ENCODE measurements at places on chromosomes 6 and 20.

DNA sequence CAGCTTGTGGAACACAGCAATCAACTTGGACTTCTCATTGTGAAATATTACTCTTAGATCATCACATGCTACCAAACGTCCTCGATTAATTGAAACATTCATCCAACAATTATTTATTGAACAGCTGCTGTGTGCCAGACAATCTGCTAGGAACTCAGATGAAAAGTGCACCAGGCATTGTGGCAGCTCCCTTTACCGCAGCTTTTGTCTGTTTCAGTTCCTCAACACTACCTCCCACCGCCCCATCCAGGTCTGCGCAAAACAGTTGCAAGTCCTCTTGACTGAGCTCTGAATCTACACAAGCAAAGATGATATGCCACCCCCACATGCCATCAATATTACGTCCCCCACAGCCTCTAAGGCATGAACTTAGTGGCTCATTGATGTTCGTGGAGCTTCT lies 1094.4 kb upstream of the MAP3K7 start:
- no peak for DNase-seq

GRCh38 chr6:36622901-36623546 lies 28.9 kb downstream of the SRSF3 start:
- no peak for DNase-seq

DNA sequence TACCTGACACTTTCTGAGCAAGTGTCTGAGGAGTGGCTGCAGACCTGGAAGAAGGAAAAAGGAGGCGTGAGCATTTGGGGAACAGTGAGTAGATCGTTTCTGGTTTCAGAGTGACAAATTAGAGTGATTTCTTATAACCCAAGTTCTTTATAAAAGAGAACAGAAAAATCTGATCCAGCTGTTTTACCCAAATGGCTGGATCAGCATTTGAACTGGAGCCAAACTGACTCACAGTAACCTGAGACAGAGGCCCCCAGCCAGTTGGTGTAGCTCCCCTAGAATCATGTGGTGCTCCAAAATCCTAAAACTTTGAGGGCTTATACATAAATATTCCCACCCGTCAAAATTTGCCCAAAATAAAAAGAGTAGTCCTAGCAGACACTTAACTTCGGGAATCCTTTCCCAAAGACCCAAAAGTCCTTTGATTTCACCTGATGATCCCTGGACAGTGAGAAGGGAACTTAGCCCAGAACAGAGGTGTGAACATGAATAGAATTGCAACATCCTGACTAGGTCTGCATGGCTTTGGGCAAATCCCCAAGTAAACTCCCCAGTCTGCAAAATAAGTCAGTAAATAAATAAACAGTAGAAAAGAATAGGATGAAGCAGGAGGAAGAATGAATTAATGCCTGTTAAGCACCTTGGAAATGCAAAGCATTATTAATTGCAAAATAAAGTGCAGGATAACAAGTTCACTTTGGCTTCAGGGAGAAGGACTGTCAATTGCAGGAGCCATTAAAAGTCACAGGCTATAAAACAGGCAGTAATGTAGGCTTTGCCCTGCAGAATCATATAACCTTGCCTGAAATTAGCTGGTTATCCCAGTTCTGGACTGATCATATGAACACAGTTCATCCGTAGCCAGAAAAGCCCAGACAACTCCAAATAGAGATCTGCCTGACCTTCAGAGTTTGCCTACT lies 262.0 kb upstream of the JARID2 start:
- DNase-seq, result no peak

DNA sequence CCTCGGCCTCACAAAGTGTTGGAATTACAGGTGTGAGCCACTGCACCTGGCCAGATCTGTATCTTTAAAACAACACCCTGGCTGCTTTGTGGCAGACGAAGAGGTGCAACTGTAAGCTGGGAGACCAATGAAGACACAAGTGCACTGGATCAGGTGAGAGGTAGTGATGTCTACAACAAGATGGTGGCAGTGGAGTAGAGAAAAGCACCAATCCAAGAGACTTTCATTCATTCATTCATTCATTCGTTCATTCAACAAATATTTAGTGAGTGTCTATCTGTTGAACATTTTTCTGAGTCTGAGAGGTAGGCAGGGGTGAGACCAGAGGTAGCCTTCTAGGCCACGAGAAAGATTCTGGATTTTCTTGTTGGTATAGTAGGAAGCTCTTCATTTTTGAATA lies 36.9 kb upstream of the TTPAL start:
- no peak for DNase-seq

DNA sequence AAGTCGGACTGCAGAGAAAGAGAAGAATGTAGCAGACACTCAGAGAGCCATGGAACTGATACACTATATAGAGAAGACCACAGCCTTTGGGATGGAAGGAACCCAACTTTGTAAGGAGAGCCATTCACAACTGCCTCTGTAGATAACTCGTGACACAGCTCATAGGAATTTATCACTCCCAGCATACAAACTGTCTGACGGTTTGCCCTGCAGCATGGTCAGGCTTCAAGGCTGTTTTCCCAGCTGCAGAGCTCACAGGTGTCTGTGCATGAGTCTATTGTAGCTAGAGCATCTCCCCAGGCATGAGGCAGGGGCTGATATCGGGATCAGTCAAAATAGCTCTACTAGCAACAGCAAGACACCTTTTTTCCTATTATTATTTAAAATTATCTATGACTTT lies 130.5 kb upstream of the DTNBP1 start:
- DNase-seq, result no peak

DNA sequence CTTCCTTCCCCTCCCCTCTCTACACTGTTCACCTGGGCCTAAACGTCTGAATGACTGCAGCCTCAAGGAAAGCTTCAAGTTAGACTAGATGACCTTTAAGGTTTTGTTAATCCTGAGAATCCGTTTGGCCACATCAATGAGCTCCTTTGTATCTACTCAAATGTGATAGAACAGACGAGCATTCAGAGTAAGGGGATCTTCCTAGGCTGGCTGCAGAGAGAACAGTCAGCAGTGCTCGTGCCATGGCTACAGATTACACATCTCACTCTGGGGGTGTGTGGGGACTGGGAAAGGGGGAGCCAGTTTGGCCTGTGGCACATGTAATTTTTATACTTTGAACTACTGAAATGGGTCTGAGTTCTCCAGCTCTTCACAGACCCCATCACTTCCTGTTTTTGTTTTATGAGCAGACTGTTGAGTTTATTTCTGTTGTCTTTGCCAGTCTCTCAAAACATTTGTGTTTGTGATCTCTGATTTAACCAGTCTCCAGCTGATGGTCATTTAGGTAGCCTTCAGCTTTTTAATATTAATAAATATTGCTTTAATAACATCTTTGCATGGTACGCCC lies 50.9 kb downstream of the KCNS1 start:
- no peak for DNase-seq

DNA sequence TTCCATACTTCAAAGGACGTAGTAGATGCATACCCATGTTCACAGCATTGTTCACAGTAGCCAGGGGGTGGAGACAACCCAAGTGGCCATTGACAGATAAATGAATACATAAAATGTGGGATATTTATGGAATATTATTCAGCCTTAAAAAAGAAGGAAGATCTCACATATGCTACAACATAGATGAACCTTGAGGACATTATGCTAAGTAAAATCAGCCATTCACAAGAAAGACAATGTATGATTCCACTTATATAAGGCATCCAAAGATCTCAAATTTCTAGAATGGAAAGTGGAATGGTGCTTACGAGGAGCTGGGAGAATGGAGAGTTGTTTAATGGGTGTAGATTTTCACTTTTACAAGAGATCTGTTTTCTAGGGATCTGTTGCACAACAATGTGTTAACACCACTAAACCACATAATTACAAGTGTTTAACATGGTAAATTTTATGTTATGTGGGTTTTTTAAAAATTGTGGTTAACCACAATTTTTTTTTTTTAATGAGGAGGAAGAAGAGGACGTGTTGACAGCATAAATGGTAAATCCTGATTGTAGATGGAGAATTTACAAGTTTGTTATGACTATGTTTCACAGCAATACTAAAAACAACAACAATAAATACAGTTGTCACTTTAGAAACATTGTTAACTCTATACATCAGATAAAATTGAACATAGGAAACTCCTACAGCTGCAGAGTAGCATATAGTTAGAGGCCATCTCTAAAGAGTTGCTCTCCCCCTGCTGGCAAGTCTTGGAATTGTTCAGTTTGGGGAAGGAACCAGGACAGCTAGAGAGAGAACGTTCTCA lies 41.6 kb downstream of the CCN2 start:
- peak; percentile 73 for DNase-seq

GRCh38 chr6:112281821-112282615 lies 27.7 kb upstream of the LAMA4 start:
- no peak for DNase-seq

- no peak for DNase-seq
These were observed 73.2 kb downstream of the CDYL start for GRCh38 chr6:4849226-4850022.

DNA sequence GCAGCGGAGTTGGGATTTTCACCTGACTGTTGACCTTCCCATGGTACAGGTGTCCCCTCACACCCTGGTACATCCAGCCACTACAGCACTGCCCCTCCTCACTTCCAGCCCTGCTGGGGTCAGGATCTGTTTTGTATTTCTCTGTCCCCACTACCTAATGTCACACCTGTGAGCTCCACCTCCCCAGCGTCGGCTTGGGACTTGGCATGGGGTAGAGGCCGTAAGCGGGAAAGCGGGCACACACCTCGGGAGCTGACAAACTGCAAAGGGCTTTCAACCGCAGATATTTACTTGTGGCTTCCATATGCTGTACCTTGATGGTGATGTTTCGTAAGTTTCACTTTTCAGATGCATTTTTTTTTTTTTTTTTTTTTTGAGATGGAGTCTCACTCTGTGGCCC lies 5.4 kb upstream of the CCN5 start:
- no peak for DNase-seq

- DNase-seq, result no peak
These were observed 124.9 kb upstream of the ARID1B start for GRCh38 chr6:156652231-156652750.

DNA sequence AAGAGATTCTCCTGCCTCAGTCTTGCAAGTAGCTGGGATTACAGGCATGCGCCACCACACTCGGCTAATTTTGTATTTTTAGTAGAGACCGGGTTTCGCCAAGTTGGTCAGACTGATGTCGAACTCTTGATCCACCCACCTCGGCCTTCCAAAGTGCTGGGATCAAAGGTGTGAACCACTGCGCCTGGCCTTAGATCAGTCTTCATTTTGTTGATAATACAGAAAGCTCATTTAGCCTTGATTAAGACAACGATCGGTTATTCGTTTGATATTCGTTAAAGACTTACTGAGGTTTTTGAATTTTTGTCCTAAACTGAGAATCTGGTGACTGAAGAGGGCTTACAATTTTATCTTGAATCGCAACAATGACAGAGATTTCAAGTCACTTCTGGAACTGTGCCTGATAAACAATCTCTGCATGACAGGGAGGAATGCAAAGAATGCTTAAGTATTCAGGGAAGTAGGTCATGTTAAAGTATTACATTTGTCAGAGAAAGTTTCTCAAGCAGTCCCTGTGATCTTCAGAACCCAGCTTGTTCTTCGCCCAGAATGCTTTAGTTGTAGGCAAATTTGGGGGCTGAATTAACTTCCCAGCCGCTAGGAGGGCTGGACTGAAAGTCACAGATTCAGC lies 14.8 kb downstream of the AKAP12 start:
- no peak for DNase-seq

GRCh38 chr6:15207923-15208322 lies 37.9 kb upstream of the JARID2 start:
- DNase-seq, result no peak

GRCh38 chr6:132365281-132365907 lies 35.9 kb downstream of the MOXD1 start:
- no peak for DNase-seq

GRCh38 chr6:54151861-54152260 lies 40.6 kb downstream of the MLIP start:
- DNase-seq, result no peak

- DNase-seq, result no peak
These were observed 234.1 kb upstream of the PMEPA1 start for GRCh38 chr20:57943950-57944349.

DNA sequence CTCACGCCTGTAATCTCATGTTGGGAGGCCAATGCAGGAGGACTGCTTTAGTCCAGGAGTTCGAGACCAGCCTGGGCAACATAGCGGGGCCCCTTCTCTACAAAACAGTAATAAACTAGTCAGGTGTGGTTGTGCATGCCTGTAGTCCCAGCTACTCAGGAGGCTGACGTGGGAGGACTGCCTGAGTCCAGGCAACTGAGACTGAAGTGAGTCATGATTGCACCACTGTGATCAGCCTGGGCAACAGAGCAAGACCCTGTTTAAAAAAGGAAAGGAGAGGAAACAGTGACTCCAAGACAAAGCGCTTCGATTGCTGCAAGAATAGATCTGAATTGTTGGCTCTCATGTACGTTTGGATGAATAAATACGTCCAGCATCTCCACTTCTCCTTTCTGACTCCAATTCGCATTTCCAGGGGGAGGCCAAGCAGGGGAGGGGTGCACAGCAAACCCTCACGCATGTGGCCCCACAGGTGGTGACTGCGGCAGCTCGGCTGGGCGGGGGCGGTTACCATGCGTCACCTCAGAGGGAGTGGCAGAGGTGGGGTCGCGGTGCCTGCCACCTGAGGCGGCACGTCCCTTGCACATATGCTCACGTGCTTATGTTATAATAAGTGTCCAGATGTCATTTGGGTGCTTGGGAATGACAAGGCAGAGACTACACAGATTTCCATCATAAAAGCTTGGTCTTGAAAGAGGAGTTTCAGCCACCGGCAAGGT lies 95.1 kb upstream of the MPC1 start:
- DNase-seq, result no peak

GRCh38 chr6:35267446-35267845 lies 7.9 kb downstream of the ZNF76 start:
- no peak for DNase-seq

GRCh38 chr20:18879262-18879661 lies 65.7 kb downstream of the SCP2D1 start:
- DNase-seq, result no peak

DNA sequence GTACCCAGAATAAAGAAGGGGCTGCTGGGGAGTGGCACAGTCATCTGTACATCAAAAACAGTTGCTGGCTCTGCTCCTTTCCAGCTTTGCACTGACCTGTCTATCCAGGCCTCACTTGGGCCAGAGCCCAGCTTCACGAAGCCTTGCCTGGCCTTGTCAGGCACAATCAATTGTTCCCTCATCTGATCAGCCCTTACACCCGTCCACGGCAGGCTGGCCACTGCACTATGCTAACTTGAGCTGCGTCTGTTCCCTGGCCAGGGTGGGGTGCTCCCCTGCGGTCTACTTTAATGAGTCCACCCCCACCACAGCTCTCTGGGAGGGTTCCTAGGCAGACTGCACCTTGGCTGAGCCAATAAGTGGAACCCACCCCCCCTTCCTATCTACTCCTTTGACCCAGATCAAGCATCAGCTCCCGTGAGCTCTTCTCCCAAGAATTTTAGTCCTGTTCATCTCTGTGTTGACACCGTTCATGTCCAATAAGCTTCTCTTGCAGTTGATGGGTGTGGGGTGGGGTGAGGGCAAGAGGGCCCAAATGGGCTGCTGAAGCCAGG lies 74.3 kb upstream of the MLN start:
- no peak for DNase-seq

DNA sequence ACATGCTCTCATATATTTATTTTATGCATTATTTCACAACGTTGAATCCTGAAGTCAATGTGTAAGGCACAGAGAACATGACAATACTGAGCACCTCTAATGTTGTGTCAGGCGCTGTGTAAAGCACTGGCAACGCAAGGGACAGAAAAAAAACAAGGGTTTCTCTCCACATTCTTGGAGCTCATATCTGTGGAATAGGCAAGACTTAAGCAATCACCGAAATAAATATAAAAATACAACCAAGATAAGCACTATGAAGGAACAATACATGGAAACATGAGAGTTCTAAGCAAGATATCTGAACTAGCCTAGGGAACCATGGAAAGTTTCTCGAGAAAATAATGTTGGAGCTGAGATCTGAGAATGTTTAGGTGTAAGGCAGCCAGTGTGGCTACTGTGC lies 1.7 kb upstream of the DST start:
- DNase-seq, result no peak
